Activated T-helper 17 cell treated with anti-CD3 and anti-CD28 coated beads, Interleukin-2, amount 50 U/mL, for 72 hours (primary cell): ENCODE measurements at places on chromosomes 1 and 21.

- no peaks in the 10 kb centered on the region for H3K27me3 ChIP-seq
- peaks cover 5% of the 10 kb centered on the region for H3K4me1 ChIP-seq
- no peak overlapping the region for H3K4me3 ChIP-seq
- no peak for ATAC-seq
Observed at GRCh38 chr1:85184245-85184644, 16.6 kb downstream of the SYDE2 start.

GRCh38 chr1:186739515-186739914 is 59.3 kb upstream of the PTGS2 start:
- no peak overlapping the region for H3K4me3 ChIP-seq
- no peak overlapping the region for H3K27ac ChIP-seq
- peaks cover 8% of the 10 kb centered on the region for H3K27me3 ChIP-seq
- ATAC-seq, result no peak
- H3K36me3 ChIP-seq, result no peaks in the 10 kb centered on the region
- H3K4me1 ChIP-seq, result peaks cover 8% of the 10 kb centered on the region

DNA sequence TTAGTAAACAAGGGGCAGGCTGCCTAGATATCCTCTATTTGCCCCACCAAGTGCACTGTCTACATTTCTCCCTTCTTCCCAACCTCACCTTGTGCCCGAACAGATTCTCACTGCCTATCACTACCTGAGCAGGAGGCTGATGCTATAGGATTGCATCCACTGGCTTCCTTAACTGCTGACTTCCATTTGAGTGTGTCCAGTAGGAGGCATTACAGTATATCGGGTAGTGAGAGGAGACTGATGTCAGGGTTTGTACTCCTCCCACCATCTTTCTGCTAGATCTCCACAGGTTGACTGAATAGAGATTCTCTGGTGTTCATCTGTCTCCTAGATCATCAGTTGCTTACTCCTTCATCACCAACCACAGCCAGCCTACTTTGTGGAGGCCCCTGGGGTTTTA is 796.3 kb downstream of the LRRIQ3 start:
- ATAC-seq, result no peak
- H3K36me3 ChIP-seq, result no peaks in the 10 kb centered on the region
- H3K27me3 ChIP-seq, result no peaks in the 10 kb centered on the region
- no peak overlapping the region for H3K27ac ChIP-seq
- no peaks in the 10 kb centered on the region for H3K4me1 ChIP-seq

DNA sequence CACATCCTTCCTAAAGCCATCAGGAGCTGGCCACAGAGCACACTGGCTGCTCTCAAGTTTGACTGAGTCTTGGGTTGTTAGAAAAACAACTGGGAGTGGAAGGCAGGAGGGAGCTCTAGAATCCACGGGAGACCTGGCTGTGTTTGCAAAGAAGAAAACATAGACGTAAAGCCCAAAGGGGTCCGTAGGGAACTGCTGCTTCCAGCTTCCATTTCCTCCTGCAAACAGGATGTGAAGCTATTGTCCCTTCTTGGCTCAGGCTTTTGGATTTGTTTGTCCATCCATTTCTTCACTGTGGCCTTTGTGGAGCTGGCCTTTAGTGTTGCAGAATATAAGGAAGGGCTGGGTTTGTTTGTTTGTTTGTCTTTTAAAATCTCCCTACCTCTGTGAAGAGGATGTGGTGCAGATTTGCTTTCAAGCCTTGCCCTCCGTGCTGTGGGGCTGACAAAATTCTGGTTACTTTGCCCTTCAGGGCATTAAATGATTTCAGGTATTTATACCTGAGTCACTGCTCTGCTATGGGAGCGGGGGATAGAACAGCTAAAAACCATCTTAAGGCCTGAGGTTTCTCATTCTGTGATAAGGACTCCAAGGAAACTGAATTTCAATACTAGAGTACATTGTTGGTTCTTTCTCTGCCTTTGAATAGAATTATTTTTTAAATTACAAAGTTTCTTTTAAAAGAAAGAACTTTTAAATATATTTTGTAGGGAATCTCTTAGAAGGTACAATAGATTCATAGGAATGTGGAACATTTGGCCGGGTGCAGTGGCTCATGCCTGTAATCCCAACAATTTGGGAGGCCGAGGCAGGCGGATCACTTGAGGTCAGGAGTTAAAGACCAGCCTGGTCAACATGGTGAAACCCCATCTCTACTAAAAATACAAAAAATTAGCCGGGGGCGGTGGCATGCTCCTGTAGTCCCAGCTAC is 74.3 kb downstream of the MPZL1 start:
- peaks cover 5% of the 10 kb centered on the region for H3K4me1 ChIP-seq
- no peaks in the 10 kb centered on the region for H3K36me3 ChIP-seq
- ATAC-seq, result no peak
- H3K27ac ChIP-seq, result no peak overlapping the region

DNA sequence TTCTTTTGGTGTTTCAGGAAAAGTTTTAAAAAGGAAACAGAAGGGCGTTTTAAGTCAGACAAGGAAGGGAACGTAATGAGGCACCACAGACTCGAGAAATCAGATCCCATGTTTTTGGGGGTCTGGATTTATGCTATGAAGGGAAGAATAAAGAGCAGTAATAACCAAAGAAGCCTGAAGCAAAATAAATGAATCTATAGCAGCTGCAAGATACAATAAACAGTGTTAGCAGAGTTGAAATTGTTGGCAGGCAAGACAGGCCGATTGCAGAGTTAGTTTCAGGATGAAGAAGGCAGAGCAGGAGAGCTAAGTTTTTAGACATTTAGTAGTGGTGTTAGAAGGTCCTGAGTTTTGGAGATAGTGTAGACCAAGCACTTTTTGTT is 425 bp downstream of the DDR2 start:
- H3K27me3 ChIP-seq, result peaks cover 16% of the 10 kb centered on the region
- no peak overlapping the region for H3K27ac ChIP-seq
- no peak overlapping the region for H3K4me3 ChIP-seq
- H3K36me3 ChIP-seq, result no peaks in the 10 kb centered on the region
- ATAC-seq, result no peak

- H3K4me1 ChIP-seq, result no peaks in the 10 kb centered on the region
- no peaks in the 10 kb centered on the region for H3K36me3 ChIP-seq
- no peak for ATAC-seq
Observed at GRCh38 chr1:157944663-157945280, 48.7 kb upstream of the KIRREL1 start.

GRCh38 chr1:4084048-4084431 is 184.0 kb upstream of the C1orf174 start:
- no peak overlapping the region for H3K4me3 ChIP-seq
- H3K36me3 ChIP-seq, result no peaks in the 10 kb centered on the region
- no peak for ATAC-seq

- H3K4me3 ChIP-seq, result no peak overlapping the region
- peaks cover 12% of the 10 kb centered on the region for H3K4me1 ChIP-seq
- H3K36me3 ChIP-seq, result peaks cover 22% of the 10 kb centered on the region
Observed at GRCh38 chr1:35568975-35569395, 4.1 kb upstream of the TFAP2E start.

DNA sequence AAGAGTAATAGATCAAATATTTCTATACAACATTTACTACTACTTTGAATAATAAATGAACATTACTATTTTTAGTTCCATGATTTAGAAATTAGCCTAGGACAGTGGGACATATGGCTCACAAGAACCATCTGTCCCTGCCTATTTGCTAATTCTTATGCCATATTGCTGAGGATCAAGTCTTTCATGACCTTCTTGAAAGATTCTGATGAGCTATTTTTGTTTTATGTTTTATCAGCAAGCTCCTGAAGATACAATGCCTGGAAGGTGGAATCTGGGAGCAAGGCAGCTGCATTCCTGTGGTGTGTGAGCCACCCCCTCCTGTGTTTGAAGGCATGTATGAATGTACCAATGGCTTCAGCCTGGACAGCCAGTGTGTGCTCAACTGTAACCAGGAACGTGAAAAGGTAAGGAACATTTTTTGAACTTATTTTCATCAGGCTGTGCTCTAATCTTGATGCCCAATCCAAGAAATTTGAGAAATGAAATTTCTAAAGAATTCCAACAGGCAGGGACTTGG is 326.7 kb downstream of the PAPPA2 start:
- H3K4me1 ChIP-seq, result no peaks in the 10 kb centered on the region
- ATAC-seq, result no peak
- H3K27me3 ChIP-seq, result no peaks in the 10 kb centered on the region
- H3K4me3 ChIP-seq, result no peak overlapping the region
- H3K36me3 ChIP-seq, result no peaks in the 10 kb centered on the region

- no peaks in the 10 kb centered on the region for H3K27me3 ChIP-seq
- no peaks in the 10 kb centered on the region for H3K4me1 ChIP-seq
- no peak overlapping the region for H3K27ac ChIP-seq
- no peaks in the 10 kb centered on the region for H3K36me3 ChIP-seq
Observed at GRCh38 chr1:154094411-154094810, 60.5 kb downstream of the NUP210L start.

GRCh38 chr1:198132060-198132781 is 24.6 kb upstream of the NEK7 start:
- no peaks in the 10 kb centered on the region for H3K27me3 ChIP-seq
- H3K4me1 ChIP-seq, result no peaks in the 10 kb centered on the region
- peak; percentile 61 for ATAC-seq
- H3K27ac ChIP-seq, result no peak overlapping the region
- no peaks in the 10 kb centered on the region for H3K36me3 ChIP-seq

DNA sequence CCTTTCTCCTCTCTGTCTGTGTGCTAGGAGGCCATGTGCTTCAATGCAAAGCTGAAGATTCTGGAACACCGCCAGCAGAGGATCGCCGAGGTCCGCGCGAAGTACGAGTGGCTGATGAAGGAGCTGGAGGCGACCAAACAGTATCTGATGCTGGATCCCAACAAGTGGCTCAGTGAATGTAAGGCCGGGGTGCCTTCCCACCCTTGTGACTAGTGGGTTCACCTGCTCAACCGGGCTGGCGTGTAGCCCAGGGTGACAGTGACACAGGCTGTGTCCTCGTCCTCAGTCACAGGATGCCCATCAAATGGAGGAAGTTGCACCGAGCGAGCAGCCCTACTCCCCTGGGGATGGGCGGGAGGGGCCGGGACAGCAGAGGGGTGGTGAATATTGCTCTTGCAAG is 544.1 kb downstream of the KIF26B start:
- H3K27me3 ChIP-seq, result no peaks in the 10 kb centered on the region
- H3K4me1 ChIP-seq, result no peaks in the 10 kb centered on the region
- no peak overlapping the region for H3K27ac ChIP-seq
- no peak for ATAC-seq
- H3K36me3 ChIP-seq, result no peaks in the 10 kb centered on the region
